ENCODE measurements at places on chromosomes 1 and 21.

DNA sequence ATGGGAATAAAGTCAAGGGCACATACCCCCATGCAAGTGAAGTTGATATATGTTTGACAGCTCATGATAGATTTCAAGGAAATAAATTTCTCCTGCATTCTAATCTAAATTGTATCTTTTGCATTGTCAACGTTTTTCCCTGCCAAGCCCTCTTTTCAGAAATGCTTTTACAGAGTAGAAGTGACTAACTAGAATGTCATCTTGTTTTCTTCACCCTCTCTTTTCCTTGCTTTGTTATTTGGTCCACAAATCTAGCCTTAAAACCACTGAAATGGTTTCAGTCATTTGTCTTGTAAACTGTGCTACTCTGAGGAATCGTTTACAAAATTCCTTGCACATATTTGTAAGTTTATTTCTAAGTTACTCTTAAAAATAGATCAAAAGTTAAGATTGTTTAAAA lies 600.8 kb upstream of the CXADR start:
- no peak for DNase-seq

DNA sequence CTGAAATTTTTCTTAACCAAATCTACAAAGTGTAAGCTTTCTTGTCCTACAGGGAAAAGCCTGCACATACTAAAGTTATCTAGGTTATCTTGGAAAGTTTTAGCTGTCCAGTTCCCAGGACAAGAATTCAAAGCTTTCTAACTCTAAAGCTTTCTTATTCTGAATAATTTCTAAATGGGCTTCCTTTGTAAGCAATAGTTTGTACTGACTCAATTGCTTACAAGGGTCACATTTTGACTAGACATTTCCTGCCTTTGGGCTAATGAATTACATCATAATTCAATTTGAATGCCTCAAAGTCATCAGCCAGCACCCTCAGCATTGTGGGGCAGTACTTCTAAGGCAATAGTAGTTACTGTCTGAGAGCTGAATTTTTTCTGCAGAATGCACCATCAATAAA lies 223.0 kb downstream of the LTN1 start:
- no peak for DNase-seq

- DNase-seq = no peak
These were observed 41.1 kb downstream of the PRKAA2 start for GRCh38 chr1:56686169-56686568.

GRCh38 chr1:204633665-204634064 lies 51.9 kb downstream of the LRRN2 start:
- DNase-seq = no peak

DNA sequence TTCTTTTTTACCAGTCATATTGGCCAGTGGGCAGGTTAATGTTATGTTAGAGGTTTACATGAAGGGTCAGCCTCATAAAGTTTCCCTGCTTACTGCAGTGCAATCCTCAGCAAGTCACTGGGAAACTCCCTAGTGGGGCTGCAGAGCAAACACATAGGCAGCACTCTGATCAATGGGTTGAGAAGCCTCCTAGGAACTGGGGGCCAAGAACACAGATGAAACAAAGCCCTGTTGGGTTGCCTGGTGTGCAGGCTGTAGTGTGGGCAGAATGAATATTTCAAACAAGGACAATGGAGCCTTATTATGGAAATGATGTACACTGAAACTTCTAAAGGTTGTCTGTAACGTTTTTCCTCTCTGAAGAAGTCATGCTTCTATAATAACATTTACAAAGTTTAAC lies 431.6 kb upstream of the PTBP2 start:
- DNase-seq = no peak

- DNase-seq = no peak
These were observed 63.6 kb upstream of the ZC3H12A start for GRCh38 chr1:37410815-37411214.

DNA sequence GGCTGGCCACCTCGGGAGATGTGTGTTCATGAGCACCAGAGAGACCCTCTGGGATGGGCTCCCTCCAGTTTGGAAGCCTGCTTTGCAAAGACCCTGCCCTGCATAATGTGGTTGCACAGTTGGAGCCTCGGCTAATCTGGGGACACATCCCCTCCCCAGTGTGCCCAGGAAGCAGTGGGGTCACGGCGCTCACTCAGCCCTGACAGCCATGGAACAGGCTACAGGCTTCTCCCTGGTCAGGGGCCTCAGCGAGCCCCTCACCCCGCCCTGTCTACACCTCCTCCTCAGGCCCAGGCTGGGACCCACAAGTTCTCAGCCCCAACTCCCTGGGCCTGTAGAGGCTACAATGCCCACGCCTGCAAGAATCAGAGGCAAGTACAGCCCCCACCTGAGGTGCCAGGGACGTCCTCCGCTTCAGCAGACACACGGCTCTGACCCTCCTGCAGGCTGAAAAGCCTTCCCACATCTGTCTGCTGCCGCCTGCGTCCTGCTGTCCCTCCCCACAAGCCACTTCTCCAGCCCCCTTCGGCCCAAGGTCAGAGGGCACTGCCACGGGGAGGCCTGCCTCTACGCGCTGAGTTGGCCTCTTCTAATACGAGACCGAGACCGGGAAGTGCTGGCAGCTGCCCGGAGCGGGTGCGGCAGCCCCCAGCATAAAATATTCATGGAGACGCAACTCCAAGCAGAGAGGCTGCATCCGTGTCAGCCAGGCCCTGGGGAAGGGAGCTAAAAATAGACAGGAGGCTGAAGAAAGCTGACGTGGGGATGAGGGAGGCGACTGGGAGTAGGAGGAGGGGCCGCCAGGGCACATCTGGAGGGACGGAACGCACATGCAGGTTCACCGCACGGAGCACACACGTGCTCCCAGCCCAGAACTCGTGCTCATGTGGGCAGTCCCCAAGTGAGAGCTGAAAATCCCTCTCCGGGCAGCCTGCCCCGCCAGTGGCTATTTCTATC lies 15.2 kb upstream of the GPR153 start:
- DNase-seq = no peak

DNA sequence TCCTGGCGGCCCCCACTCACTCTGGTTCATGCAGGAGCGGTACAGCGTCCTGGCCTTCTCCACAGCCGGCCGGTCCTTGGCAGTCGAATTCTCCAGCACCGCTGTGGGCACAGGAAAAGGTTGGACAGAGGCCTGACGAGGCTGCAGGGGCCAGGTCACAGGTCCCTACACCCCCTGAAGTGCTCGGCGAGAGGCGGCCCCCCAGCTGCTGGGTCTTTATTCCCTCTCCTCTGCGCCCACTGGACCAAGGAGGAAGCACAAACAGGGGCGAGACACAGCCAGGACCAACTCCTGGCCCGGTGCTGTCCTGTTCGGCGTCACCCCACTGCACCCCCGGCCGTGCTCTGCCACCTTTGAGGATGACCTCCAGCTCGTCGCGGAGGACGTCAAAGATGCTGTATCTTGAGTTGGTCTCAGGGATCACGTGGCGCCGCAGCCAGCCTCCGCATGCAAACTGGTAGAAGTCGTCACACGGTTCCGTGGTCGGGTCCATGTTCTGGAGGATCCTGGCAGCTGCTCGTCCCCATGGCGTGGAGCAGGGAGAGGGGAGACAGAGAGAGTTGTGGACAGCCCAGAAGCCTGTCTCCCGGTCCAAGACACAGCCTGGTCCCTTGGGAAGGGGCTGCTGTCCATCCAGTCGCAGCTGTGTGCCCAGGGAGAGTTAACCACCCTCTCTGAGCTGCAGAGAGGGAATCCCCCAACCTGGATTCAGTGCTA lies 22.9 kb downstream of the PRXL2B start:
- no peak for DNase-seq
